ENCODE measurements at places on chromosomes 3 and 15.
A peak's percentile ranks its signal among the peaks of the same experiment; 100 is the strongest.

- no peak for DNase-seq
Measured at GRCh38 chr3:171915275-171915674, 72.1 kb downstream of the TMEM212 start.

DNA sequence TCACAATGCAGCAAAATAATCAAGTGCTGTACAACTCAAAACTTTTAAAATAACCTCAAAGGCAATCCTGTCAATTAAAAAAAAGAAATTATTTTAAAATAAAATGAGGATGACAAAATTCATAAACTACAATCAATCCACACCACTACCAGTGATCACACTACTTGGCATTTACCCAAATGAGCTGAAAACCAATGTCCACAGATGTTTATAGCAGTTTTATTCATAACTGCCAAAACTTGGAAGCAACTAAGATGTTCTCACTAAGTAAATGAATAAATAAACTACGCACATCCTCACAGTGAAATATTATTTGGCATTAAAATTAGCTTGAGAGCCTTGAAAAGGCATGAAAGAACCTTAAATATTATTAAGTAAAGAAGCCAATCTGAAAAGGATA is 121.3 kb downstream of the STAG1 start:
- DNase-seq: no peak

- no peak for DNase-seq
Measured at GRCh38 chr3:147356145-147356908, 50.0 kb downstream of the ZIC4 start.

DNA sequence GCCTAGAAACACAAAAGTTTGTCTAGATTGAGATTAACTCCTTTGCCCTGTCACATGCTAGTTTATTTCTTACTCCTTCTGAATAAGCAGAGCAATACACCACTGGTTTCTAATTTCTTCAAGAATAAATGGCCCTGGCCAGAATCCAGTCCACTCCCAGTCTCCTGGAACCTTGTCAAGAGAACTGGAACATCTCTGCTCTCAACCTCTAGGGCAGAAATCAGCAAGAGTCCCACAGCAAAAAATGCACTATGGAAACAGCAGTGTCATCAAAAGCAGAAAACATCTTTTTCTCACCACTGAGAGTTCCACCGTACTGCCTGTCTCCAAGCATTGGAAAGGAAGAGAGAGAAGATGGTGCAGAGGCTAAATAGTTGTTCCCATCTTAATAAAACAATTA is 35.9 kb upstream of the PPP2R3A start:
- no peak for DNase-seq

DNA sequence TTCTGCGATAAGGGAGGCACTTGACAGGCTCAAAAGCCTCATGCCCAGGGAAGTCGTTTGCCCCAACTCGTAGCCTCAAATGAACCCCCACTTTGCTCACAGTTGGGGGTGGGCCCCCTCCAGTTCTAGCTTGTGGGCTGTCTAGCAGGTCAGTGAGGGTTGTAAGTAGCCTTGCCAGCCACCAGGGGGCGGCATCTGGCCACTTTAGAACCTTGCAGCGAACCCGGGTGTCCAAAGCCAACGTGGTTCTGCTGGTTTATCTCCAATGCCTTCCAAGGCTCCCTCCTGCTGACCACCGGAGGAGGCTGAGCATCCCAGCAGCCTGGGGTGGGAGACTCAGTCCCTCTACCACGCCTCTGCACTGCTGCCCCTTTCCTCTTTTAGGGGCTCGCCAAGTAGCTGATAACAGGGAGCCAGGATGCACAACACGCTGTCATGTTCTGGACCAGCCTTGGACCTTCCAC is 9.2 kb upstream of the RBSN start:
- peak; percentile 77 for DNase-seq

GRCh38 chr3:61520966-61521628 is 40.3 kb upstream of the PTPRG start:
- DNase-seq: no peak

DNA sequence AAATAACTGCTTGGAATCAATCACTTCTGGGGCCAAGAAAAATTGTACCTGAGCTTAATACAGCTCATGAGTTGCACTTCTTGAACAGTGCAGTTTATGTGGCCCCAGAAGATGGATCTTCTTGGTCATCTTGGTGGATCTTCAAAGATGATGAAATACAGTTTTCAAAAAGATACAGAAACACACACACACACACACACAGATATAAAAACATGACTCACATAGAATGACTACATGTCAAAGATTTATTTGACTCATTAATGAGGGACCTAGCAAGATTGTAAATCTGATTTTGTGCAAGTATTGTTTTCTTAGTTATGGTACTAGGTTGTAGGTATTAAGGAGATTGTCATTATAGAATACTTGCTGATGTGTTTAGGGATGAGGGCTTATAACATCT is 32.6 kb downstream of the PDCD6IP start:
- no peak for DNase-seq
